NCI-H748 treated with DMSO at 0.1 percent for 48 hours (cell line): ENCODE measurements at places on chromosomes 2 and 18.

- DNase-seq, result no peak
These were observed 205.7 kb downstream of the ALK start for GRCh38 chr2:29715655-29716054.

DNA sequence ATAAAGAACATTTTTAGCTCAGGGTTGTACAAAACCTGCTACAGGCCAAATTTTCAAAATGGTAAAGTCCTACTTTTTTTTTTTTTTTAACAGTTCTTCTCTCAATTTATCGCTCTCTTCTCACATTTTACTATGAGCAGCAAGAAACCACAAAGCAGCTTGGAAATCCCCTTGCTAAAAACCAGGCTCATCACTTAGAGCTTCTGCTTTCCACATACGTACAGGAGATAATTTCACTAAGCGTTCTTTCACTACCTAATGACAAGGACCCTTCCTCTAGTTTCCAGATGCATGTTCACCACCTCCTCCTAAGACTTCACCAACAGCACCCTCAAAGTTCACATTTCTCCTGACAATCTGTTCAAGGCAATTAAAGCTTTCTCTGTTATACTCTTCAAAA is 294.9 kb upstream of the CYRIA start:
- no peak for DNase-seq

DNA sequence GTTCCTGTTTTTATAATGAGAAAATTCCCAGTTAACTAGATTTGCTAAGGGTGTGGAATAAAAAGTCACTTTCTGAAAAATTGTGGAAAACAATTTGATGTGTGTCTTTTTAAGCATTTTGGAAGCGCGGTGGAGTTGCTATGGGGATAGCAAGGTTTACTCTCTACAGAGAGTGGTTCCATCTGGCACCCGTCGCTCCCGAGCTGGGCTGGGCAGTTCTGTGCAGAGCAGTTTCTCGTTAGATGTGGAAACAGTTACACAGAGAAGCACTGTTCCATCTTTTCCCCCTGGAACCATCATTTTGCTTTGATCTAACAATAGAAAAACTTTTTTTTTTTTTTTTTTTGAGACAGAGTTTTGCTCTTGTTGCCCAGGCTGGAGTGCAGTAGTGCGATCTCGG is 17.4 kb downstream of the LDLRAD4 start:
- DNase-seq, result no peak

- DNase-seq, result peak; percentile 44
These were observed 64.2 kb downstream of the RBMS1 start for GRCh38 chr2:160429248-160430000.

GRCh38 chr2:40103163-40103562 is 324.1 kb upstream of the THUMPD2 start:
- DNase-seq, result no peak

DNA sequence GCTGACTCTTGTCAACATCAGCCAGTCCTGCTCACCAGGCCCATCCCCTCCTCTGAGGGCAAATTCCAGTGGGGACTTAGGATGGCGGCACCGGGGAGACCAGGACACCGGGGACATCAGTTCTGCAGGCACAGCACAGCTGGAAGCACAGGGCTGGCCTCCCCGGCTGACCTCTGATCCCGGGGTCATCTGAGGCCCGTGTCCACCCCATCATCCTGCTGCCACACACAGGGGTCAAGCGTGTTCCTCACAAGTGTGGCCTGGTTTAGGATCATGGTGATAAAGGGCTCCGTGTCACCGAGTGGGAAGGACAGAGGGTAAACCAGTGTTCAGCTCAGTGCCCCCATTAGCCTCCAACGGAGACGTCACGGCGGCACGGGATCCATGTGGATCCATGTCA is 58.1 kb upstream of the CTDP1 start:
- no peak for DNase-seq

DNA sequence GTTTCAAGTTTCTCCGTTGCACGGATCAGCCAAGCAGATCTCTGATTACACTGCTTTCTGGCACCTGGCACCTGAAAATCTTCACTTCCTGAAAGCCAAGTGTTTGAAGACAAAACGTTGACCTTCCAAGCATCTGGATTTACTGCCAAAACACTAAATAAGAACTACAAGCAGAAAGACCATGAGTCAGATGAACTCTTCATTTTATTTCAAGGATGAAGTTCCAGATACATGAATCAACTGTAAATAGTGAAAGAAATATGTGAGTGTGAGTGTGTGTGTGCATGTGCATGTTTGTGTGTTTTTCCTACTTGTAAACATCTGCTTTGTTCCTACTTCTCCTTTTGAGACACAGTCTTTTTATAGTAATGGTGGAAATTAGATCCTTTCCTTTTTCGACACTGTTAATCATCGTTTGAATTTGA is 60.0 kb upstream of the DTNA start:
- no peak for DNase-seq

GRCh38 chr2:199279146-199279545 is 178.6 kb downstream of the SATB2 start:
- DNase-seq, result no peak

DNA sequence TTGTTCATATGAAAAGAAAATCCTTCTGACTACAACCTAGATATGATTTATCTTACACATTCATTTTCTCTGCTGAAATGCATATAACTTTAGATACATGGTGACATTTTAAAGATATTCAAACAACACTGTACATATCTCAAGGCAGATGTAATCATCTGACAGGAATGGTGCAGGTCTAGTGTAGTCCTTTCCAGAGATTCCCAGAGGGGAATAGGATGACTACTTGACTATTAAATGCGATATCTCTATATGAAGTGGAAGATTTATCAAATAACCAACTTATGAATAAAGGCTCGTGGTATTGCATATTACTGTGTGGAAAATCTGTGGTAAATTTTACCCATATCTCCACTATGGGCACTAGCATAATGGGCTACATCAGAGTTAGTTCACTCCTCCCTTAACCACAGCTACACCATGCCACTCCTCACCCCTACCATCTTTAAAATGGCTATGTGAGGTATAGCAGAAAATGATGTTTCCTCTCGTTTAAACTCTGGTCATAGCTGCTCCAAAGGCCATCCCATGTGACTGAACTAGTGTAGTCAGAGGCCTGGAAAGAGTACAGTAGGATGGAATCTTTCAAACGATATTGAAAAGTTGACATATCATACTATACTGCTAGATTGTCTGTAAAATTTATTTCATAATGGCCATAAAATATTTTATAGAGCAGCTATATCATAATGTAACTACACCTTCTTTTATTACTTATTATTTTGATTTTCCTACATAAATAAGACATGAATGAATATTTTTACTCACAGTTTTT is 9.1 kb upstream of the ITPRID2 start:
- no peak for DNase-seq
